ENCODE measurements at places on chromosomes 5 and 9.

DNA sequence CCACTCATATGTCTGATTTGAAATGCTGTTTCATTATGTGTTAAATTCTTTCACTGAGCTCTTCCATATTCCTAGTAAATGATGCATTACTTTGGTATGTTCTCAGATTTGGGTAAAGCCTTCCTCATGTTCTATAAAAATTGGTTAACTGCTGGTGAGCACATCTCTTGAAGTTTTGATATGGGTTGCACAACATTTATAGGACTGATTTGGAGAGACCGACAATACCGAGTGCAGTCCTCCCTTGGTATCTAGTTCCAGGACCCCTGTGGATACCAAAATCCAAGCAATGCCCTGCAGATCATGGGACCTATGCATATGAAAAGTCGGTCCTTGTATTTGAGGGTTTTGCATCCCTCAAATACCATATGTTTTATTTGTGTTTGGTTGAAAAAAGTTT lies 37.8 kb downstream of the WDR36 start:
- no peak for DNase-seq

- no peak for DNase-seq
Measured at GRCh38 chr9:74803376-74804017, 84.2 kb downstream of the TRPM6 start.

- DNase-seq: no peak
Measured at GRCh38 chr5:179374506-179375235, 29.4 kb upstream of the ADAMTS2 start.

- DNase-seq: no peak
Measured at GRCh38 chr9:80025131-80025530, 453.4 kb downstream of the TLE4 start.

DNA sequence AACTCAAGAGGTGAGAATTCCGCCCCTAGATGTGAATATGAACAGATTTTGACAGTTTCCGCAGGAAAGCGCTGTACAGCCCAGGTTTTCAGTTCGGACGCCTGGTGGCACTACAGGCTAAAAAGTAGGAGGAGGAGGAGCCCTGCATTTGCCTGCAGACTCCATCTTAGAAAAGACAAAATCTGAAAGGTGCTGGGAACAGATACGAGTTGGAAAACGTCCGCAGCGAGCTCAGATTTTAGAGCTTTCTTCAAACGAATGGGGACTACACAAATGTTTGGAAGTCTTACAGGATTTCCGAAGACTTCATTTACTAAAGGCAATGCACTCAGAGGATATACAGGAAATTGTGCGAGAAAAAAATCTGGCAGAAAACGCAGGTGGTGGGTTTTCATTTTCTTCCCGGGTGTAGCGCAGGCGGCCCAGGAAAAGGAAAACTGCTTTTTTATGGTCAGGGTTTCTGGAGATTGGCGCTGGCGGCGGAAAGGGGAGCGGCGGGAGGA lies 9.9 kb upstream of the PCDHB2 start:
- DNase-seq: no peak

GRCh38 chr5:110077147-110077546 lies 387.4 kb downstream of the MAN2A1 start:
- no peak for DNase-seq

- no peak for DNase-seq
Measured at GRCh38 chr9:137178201-137178938, 6.5 kb upstream of the TMEM210 start.

GRCh38 chr5:25005431-25005830 lies 360.7 kb upstream of the CDH10 start:
- no peak for DNase-seq

- DNase-seq: no peak
Measured at GRCh38 chr5:57613741-57614140, 131.1 kb upstream of the ACTBL2 start.

- DNase-seq: no peak
Measured at GRCh38 chr5:25488119-25488518, 843.3 kb upstream of the CDH10 start.

GRCh38 chr5:21806943-21807342 lies 1046.2 kb downstream of the CDH12 start:
- no peak for DNase-seq

- DNase-seq: no peak
Measured at GRCh38 chr5:141608046-141608445, 10.8 kb downstream of the DIAPH1 start.

DNA sequence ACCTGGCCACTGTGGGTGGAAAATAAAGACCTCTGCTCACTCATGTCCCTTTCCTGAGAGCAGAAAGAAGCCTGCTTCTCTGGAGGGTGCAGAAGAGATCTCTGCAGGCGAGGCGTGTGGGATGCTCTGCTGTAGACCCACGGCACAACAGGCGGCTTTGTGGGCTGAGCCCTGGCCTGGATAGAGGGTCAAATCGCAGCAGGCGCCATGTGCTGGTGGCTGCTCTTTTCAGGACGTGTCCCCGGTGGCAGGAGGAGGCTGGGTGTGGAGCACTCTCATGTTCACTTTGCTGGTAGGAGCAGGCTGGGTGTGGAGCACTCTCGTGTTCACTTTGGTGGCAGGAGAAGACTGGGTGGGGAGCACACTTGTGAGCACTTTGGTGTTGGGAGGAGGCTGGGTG lies 35.1 kb downstream of the IRX4 start:
- DNase-seq: no peak

DNA sequence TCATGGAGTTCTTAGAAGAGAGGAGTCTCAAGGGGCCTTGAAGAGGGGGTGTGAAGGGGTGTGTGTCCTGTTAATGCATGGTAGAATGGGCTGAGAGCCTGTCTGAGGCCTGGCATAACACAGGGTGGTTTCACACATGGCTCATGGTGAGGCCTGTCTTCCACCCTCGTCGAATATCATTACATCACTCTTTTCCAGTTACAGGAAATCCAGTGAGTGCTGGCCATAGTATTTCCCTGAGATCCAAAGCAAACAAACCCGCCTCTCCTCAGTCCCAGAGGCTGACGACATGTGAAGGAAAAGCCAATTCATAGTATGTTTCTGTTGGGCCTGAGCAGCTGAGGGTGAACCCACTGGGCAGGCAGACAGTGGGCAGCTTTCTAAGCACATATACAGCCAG lies 159.4 kb upstream of the NR3C1 start:
- DNase-seq: no peak

GRCh38 chr9:23117616-23118015 lies 671.0 kb downstream of the DMRTA1 start:
- DNase-seq: no peak

GRCh38 chr5:60143942-60144549 lies 250.5 kb upstream of the PDE4D start:
- no peak for DNase-seq

- peak; percentile 46 for DNase-seq
Measured at GRCh38 chr5:134524272-134524825, 1.1 kb upstream of the JADE2 start.

GRCh38 chr9:112819635-112820496 lies 69.3 kb downstream of the SNX30 start:
- no peak for DNase-seq

DNA sequence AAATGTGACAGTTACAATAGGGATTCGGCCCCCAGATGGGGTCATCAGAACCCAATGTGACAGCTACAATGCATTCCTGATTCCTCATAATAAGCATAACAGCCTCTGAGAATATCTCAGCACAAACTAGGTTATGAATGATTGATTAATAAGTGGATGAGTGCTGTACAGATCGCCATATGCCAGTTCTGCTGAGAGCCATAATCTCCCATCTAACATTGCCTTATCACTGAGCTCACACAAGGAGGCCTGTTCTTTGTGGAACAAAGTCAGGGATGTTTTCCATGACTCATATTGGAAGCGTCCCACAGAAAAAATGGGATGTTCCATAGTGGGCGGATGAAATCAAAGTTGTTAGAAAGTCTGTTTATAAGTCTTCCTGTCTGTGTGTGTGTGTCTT lies 89.6 kb downstream of the KIF4B start:
- no peak for DNase-seq

DNA sequence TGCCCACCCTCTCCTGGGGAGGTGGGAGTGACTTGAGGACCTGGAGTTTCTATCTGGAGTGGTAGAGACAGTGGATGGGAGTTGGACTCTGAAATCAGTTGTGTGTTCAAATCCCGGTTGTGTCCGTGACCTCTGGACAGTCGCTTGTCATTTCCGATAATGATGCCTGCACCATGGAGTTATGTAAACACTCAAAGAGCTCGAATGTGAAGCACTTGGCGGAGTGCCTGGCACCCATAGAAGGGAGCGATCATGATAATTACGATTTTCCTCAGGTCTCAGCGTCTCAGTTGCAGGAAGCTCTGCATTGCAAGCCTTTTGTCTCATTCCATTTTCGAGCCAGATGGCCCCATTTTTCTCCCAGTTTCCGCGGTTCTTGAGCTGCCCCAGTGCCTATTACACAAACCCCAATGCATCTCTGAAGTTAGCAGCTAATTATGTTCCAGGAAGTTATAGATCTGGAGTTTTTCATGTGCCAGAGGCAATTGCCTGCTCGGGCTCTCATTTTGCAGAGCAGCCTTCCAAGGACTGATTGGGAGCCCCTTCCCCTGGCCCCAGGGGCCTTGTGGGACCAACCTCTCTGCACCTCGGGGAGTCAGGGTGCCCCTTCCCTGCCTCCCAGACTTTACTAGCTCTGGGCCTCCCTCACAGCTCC lies 175.5 kb upstream of the MVB12B start:
- DNase-seq: no peak

GRCh38 chr5:53940921-53941320 lies 369.5 kb downstream of the ARL15 start:
- DNase-seq: no peak

GRCh38 chr5:95761771-95762651 lies 30.9 kb downstream of the RHOBTB3 start:
- no peak for DNase-seq

DNA sequence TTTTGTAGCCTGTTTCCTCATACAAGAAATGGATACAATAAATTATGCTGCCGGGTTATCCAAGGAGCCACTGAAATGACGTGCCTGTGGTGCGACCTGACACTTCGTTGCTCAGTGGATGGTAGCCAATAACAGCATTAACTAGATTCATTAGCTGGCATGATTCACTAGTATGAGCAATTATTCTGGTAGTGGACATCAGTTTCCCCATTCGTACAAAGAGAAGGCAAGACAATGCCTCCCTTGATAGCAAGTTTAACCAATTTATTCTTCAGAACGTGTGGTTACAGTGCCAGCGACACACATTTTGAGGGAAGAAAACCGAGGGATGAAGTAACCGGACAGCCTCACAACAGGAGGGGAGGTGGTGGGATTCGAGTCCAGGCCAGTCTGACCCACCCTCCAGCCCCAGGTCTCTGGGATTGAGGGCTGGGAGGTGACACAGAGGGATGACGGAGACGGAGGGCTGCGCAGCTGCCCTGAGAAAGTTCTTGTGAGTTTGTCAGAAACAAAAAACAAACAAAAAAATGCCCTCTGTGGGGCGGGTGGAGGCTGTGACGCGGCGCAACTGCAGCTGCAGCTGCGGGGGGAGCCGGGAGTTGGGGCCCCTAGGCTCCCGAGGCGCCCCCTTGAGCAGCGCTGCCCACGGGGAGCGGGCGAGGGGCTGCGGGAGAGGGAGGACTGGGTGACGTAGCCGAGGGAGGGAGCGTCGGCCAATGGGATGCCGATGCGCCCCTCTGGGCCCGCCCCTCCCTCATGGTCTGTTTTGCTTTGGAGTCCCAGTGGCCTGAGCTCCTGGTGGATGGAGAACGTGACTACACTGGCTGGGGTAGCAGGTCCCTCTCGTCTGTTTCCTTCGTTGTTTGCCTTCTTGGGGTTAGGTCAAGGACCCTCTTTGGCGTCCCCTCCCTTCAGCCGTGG lies 10.9 kb downstream of the LHX2 start:
- DNase-seq: no peak

DNA sequence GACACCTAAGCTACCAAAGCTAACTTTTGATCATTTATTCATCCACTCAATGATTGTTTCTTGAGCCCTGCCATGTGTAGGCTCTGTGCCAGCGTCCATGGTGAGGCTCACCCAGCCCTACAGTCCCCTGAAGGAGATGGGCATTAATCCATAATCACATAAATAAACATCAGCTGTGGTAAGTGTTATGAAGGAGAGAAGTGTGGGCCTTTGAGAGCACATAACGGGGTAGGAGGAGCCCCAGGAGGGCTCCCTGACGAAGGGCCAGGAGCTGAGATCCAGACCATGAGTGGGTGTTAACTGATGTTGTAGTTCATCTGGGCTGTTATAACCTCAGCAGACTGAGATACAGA lies 53.9 kb upstream of the AFAP1L1 start:
- no peak for DNase-seq

- DNase-seq: no peak
Measured at GRCh38 chr9:82993856-82994605, 68.9 kb downstream of the RASEF start.

GRCh38 chr9:113674436-113674835 lies 201.7 kb upstream of the ZNF618 start:
- no peak for DNase-seq

- DNase-seq: no peak
Measured at GRCh38 chr5:50302815-50303490, 138.1 kb downstream of the EMB start.

DNA sequence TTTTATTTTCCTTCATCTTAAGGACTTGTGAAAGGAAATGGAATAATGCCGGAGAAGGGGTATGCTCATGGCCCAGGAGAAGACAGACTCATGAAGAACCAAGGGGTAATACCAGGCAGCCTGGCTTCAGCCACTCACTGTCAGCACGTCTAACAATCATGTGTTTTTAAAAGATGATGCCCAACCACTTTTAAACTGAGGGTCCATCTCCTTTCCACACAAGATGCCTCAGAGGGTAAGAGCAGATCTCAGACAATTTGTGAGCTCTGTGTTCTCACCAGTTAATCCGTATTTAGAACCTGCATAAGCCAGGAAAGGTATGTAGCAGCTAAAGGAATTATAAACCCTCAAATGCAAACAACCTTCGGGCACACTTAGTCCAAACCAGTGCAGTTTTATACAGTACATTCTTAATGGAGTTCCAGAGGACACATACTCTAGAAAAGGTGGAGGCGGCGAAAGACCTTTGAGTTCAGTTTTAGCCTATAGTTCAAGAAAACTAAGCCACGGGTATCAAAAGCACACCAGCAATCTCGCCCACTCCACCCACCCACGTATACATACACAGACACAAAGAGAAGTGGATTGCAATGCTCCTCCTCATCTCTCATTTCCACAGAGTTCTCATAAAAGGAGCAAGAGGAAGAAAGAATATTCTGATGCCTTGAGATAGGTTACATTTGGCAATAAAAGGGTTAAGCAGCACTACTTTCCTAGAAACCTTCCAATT lies 2.6 kb downstream of the DIAPH1 start:
- no peak for DNase-seq

DNA sequence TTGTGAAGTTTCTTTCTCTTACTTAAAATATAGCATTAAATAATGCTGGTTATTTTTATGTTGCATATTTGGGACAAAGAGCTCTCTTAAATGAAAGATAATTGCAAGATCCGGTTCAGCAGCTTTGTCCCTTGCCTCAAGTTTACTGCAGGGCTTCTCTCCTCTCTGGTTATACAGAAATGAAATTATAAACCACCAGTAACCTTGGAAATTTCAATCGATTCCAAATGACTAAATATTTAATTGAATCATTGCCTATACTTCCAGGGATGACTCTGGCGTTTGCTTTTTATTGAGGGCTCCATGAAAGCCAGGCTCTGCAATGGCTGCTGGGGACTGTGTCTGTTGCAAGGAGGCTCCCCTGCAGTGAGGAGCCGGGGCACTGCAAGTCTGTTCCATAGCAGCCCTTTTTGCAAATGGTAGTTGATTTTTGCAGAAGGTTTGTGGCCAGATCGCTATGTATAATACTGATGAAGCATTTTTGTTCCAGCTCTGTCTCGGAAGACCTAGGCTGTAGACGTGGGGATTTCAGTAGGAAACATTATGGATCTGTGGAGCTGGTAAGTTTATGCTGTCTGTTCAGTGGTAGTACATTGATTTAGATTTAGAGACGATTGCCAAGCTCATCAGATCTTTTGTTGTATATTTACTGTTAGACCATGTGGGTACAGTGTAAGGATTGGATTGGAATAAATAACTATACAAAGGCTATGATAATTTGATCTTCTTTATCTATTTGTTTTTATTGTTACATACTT lies at the start of gene GARNL3:
Gene GARNL3, plus strand, starts transcription at position 313 of the 758 bp plus-strand sequence. Its CDS starts 104 bp downstream, at position 417.
- DNase-seq: no peak
